DMS53 (cell line): ENCODE measurements at places on chromosomes 13 and 19.

DNA sequence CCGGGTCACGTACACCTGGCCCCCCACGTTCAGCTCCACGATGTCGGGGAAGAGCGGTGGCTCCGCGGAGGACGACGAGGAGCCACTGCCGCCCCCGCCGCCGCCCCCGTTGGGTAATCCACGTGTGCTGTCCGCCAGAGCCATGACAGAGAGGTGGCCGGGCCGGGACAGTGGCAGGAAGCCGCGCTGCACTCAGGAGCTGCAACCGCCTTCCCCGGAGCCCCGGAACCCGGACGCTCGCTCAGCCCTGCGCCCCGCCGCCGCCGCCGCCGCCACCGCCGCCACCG is 257 bp downstream of the KCTD12 start:
- DNase-seq = no peak

GRCh38 chr19:55423225-55424005 is 15.8 kb upstream of the UBE2S start:
- DNase-seq = no peak

GRCh38 chr13:111027458-111028439 is 87.4 kb upstream of the ARHGEF7 start:
- no peak for DNase-seq

- DNase-seq = no peak
Measured at GRCh38 chr19:44939668-44940067, 2.4 kb upstream of the APOC4 start.

DNA sequence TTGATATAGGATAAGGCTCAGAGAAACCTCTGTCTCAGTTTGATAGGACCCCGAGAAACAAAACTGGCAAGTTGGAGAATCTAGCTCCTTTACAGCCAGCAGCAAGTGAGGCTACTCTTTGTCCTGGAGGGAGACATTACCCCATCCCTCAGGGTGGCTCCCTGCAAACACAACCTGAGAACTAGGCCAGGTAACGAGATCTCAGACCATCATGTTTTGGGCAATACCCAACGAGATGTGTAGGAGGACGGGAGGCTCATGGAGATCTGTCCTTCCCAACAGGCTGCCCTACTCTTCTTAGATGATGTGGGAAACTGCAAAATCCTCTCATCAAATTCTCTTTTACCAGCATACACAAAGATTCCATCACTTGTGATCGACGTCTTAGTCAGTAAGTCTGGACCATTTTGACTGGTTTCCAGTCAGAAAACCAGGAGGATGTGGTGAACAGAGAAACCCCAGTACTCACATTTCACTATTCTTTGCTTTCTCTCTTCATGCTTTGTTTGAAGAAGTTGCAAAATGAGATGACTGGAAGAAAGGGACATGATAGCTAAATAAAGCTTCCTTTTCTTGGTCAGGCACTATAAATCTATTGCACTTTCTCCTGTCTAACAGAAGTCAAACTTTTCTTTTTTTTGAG is 6.0 kb upstream of the CTU1 start:
- no peak for DNase-seq

DNA sequence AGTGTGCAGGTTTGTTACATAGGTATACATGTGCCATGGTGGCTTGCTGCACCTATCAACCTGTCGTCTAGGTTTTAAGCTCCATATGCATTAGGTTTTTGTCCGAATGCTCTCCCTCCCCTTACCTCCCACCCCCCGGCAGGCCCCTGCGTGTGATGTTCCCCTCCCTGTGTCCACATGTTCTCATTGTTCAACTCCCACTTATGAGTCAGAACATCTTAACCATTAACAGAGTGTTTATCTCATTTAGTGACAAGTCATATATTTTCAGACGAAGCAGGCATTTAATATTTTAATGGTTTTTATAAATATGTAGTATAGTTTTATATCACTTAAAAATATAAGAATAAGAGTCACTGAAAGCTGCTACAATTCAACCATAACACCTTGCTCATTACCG is 780.5 kb upstream of the ARGLU1 start:
- peak; percentile 52 for DNase-seq

GRCh38 chr19:11698231-11698630 is 40.5 kb downstream of the ZNF823 start:
- no peak for DNase-seq

DNA sequence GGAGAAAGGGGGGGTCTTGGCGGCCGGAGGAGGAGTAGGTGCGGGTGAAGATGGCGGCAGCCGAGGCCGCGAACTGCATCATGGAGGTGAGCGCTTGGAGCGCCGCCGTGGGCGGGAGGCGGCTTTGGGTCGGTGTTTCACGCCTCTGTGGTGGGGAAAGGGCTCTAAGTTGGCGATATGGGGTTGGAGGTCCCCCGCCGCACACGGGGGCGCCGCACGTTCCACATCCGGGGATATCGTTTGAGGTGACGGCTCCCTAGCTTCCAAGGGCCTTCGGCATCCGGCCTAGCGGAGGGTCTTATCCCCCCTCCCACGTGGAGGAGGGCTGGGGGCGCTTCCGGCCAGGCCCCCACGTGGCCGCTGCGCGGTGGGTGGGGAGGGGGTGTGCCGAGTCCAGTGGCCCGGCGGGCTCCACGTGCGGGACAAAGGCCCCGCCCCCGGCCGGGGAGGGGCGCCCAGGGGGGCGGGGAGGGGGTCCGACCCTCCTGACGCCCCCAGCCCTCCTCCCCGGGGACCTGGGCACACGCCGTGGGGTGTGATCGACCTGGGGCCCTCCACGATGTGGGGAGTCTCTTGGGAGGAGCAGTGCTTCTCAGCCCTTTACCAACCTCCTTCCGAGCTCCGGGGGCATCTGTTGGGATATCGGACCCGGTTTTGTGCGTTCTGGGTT is at the start of gene PRMT1:
Gene PRMT1 (plus strand): TSS at position 41 of the 670 bp plus-strand sequence. CDS start 10 bp downstream, at position 51.
- DNase-seq = peak; percentile 68

- peak; percentile 23 for DNase-seq
Measured at GRCh38 chr19:2345794-2346663, 14.0 kb upstream of the TMPRSS9 start.

DNA sequence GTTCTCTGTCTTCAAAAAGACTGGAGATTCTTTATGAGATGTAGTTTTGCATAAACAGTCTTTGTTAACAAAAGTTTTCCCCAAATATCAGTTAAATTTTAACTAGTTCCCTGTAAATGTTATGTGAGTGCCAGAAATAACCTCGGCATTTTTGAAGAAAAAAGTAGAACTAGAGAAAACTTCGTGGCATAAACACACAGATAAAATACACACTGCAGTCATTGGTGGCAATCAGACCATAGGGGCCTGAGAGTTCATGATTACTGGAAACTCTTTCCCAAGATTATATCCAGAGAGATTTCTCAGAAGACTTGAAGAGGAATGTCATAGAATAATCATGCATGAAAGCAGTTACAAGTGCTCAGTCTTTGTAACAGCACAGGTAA is 190.0 kb downstream of the MZT1 start:
- no peak for DNase-seq

- no peak for DNase-seq
Measured at GRCh38 chr19:38713227-38713649, 31.0 kb downstream of the CAPN12 start.

GRCh38 chr13:74646091-74646490 is 511.9 kb upstream of the KLF12 start:
- DNase-seq = no peak

DNA sequence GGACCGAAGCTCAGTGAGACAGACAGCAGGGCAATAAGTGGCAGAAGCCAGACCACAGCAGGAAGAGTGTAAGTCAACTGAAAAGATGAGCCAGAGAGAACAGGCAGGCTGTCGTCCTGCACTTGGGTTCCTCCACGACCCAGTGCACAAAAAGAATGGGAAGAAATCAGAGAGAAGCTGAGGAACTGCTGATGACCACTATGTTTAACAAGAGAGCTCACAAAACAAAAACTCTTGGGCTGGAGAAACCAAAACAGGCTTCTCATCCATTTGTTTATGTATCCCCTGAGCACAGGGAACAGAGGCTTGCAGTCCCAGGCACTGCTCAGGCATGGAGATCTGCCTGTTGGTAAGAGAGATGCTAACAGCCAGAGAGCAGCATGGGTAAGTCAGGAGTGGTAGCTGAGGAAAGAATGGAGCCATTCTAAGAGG is 14.0 kb downstream of the AKAP8L start:
- no peak for DNase-seq

GRCh38 chr19:39362682-39363657 is 20.7 kb downstream of the SAMD4B start:
- no peak for DNase-seq

DNA sequence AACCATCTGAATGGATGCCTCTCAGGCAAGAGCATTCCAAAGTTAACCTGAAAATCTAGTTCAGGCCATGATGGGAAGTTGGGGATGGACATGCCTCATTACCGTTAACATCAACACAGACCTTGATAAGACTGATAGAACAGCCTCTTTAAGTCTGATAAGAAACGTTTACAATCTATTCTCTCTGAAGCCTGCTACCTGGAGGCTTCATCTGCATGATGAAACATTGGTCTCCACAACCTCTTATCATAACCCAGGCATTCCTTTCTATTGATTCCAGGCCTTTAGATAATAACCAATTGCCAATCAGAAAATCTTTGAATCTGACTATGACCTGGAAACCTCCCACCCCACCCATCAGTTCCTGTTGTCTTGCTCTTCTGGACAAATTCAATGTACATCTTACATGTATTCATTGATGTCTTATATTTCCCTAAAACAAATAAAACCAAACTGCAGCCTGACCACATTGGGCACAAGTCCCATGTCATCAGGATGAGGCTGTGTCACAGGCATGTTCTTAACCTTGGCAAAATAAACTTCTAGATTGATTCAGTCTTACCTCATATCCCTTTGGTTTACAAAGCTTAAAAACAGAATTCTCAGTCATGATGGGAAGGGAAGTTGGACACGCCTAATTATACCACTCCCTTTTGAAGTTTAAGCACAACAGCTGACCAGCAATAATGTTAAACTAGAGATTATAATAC is 843.8 kb upstream of the SPRY2 start:
- DNase-seq = no peak

GRCh38 chr13:110014719-110015118 is 228.3 kb upstream of the IRS2 start:
- DNase-seq = peak; percentile 93

DNA sequence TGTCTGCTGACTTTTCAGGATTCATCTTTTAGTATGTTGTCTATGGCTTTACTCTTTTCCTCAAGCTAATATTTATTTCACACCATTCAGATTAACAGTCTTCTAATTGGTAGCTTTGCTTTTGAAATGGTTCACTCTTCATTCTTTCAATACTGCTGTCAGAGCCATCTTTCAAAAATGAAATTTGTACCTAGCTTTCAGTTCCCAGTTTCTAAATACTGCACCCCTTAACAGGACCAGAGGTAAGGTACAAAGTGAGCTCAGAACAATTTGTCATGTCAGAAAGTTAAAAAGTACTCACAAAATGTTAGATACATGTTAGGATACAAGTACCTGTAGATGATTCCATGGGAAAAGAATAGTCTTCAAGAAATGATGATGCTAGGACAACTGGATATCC is 83.0 kb downstream of the FNDC3A start:
- DNase-seq = no peak

- DNase-seq = no peak
Measured at GRCh38 chr13:36752673-36753072, 66.3 kb upstream of the RFXAP start.

- no peak for DNase-seq
Measured at GRCh38 chr13:63700350-63700749, 2284.7 kb upstream of the PCDH20 start.

DNA sequence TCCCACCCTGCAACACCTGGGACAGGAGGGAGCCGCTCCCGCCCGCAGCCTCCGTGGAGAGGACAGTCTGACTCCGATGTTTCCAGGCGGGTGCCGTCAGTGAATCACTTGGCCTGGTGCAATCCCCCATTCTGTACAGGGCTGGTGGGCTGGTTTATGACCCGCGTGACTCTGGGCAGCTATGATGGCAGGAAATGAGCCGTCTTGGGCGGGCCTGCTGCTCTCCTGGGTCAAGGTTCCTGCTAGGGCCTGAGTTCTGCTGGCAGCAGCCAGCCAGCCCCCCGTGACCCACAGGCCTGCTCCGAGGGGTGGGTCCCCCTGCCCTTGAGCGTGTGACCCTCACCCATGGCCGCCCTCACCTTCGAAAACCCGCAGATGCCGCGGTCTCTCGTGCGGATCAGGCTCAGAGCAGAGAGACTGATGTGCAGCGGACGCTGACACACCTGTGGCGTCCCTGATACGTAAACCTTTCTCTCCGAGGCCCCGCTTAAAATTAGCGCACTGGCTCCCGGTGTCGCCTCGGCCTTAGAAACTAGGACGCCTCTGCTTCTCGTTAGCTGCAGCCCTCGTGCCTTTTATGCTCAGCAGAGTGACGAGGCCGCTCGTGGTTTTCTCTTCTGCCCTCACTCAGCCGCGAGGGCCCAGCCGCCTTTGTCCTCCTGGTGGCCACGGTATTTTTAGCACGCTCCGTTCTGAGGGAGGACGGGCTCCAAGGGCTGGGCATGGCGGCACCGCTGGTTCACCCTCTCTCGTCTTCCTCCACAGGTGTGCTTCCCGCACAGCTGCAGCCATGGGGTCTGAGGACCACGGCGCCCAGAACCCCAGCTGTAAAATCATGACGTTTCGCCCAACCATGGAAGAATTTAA is 63.4 kb downstream of the KDM4B start:
- peak; percentile 17 for DNase-seq

DNA sequence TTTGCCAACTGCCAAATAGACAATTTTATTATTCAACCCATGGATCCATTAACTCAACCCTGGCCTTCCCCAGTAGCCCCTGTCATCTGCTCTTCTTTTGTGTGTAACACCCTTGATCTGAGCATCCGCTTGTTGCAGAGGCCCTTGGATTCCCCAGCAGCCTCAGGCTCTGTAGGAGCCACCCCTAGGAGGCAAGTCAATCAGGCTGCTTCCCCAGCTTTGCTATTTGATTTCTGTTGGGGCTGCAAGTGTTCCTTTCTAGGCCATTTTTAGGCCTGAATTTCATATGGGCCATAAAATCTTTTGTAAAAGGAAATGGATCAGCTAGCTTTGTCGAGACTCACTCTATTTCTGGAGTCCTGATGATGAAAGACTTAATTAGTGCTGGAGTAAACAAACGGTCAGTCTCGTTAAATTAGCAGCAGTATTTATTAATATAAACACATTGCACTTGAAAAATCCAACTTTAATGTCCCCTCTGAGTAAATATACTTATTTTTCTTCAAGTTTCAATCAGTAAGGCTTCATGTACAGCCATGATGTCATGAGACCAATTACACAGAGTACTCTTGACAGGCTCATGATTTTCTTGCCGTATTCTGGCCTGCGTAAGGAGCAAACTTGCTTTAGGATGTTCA is 105.3 kb downstream of the RGCC start:
- DNase-seq = no peak

DNA sequence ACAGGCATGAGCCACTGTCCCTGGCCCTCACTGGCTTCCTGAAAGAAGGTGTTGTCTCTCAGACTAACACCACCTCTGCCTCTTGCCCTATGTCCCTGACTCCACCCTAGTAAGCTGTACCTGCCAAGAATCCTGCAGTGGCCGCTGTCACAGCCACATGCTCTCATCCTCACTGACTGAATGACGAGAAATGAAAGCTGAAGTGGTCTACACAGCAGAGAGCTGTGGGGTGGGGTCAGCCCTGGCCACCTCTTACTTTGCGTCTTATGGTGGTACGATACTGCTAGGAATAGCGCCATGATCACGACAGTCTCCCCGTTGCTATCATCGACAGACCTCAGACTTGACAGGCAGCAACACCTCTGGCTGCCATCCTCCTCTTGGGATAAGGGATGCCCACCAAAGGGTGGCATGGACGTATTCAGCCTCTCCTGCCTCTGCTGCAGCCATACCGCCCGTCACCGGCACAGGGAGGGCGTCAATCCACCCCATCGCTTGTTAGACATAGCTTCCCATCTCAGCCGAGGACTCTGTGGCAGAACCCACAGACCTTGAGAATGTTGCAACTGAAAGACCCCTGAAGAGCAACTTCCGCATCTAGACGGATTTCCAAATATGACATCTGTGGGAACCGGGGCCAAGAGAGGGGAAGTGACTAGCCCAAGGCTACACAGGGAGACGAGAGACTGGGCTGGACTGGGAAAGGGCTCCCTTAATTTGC is 809 bp downstream of the MYO1F start:
- DNase-seq = no peak
